HCT116 (cell line): ENCODE measurements at places on chromosomes 13 and 19. TPM values are rescaled to one million over a fixed set of nuclear protein-coding genes. Genes with fewer than 3 reads are reported as not detected.

Gene ZNF101
- 12.8 TPM for total RNA-seq

Gene TSSK6
- total RNA-seq, result 4.1 TPM

Gene FAM98C
- 33.8 TPM for total RNA-seq

Gene SPACA4
- total RNA-seq, result not detected

Gene ZNF836
- total RNA-seq, result not detected

Gene ZNF547
- 1.4 TPM for total RNA-seq

Gene NLRP9
- total RNA-seq, result not detected

Gene ZNF530
- 3.8 TPM for total RNA-seq

Gene FCGBP
- 5.7 TPM for total RNA-seq

Gene HPN
- total RNA-seq, result 0.32 TPM

Gene FCAR
- total RNA-seq, result not detected

Gene HCN2
- 2.4 TPM for total RNA-seq
